Pons (tissue), 1 donor: ENCODE measurements at places on chromosomes 16 and 17.
A peak's percentile ranks its signal among the peaks of the same experiment; 100 is the strongest.

DNA sequence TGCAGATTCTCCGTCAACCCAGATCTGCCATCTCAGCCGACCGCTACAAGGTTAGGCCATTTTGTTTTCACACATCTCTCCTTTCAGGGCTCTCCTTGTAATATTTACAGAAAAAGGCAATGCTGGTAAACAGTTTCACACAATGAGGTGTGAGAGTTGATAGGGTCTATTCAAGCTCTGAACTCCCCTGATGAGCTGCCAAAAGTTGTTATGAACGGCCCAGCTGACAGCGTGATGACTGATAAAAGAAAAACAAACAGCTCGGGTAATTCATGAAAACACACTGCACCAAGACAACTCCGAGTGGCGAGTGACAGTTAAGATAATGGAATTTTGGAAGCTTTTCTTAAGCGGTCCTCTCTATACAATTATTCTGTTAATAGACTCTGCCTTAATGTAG, 68.1 kb upstream of the IRX5 start:
- DNase-seq: no peak

GRCh38 chr16:27728691-27729090, 178.7 kb downstream of the KATNIP start:
- no peak for DNase-seq

GRCh38 chr16:79715061-79715460, 114.5 kb upstream of the MAF start:
- DNase-seq: no peak

DNA sequence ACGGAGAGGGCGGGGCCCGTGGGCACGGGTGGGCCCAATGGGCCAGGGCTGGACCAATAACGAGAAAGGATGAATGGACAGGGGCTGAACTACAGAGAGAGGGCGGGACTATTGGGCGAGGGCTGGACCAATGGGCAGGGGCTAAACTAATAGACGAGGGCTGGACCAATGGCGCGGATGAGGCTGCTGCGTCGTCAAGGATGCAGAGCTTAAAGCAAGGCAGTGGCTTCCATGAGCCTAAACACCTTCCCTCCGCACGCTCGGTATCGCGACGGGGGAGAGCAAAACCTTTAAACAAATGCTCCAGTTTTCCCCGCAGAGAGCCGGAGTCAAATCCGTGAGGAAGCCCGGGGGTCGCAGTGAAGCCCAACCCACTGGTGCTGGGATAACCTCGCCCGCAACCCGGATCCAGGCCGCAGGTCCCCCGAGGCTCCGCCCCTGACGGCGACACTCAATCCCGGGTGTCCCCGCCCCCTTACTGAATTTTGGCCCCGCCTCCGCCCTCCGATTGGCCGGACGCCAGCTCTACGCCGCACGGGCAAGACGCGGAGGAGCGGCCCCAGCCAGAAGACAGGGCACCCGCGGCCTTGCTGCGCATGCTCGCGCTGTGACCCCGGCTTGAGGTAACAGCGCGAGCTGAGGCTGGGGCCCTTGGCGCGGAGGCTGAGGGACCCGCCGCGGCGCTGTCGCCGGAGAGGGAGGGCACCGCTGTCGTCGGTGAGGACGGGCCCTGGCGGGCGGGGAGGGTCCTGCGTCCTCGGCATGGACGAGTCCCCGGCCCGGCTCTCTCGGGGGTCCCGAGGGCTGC, at the start of gene FLYWCH2:
TSS of gene FLYWCH2 (plus strand) at position 566 of the 808 bp plus-strand sequence. CDS start 13,235 bp downstream, outside the sequence.
- peak; percentile 99 for DNase-seq

GRCh38 chr16:84670063-84670462, 21.8 kb downstream of the KLHL36 start:
- no peak for DNase-seq
